Putamen (tissue), 1 donor: ENCODE measurements at places on chromosomes 6 and 20.

DNA sequence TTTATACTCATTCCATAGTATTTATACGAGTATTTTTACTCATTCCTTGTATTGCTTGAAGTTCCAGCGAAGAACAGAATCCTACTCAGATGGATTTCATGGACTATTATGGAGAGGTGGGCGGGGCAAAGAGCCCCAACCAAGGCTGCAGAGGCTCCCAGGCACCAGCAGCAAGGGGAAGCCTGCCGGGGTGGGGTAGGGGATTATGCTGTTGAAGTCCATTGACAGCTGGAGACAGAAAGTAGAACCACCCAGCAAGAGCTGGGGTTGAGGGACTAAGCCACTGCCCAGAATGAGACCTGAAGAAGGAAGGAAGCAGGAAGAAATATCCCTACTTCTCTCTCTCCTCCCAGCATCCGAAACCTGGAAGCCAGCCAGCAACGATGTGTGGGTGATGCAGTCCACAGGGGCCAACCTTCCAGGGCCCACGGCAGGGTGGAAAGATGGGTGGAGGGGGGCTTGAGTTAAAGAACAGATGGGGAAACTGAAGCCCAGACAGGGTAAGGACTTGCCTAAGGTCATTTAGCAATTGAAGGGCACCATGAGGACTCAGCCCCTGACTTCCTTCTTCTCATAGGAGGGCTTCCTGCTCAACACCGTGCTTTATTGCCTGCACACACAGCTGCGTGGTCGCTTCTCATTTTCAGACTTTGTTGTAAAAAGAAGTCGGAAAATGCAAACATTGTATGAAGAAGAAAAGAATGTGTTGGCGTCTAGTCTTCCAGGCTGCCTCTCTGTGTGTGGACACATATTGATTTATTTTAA is 18.3 kb upstream of the GTSF1L start:
- no peak for DNase-seq

GRCh38 chr6:138456401-138456790 is 42.9 kb downstream of the NHSL1 start:
- DNase-seq: no peak

DNA sequence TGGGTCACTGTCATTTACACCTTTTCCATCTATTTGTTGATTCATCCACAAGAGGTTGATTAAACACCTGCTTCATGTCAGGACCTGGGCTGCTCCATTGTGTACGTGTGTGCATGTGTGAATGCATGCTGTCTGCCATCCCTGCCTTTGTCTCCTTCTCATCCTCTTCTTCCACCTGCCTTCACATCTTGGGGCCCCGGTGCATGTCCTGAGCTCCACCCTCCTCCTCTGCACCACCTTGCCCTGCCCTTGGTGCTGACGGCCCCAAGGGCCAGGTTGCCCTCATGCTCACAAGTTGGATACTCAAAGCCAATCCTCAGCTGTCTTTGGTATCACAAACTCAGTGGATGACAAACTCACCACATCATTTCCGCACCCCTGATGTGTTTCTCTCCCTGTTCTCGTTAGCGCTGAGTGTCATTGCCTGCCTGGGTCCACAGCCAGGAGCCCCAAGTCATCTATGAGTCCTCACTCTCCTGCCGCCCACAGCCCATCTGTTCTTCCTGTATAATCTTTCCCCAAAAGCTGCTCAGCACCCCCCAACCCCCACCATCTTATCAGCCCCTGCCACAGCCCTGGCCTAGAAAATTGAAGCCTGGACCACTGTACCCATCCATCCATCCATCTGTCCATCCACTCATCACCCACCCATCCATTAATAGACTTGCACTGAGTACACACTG is 85.0 kb downstream of the SRC start:
- no peak for DNase-seq

- DNase-seq: no peak
Measured at GRCh38 chr20:57509665-57510237, 15.2 kb downstream of the CTCFL start.

DNA sequence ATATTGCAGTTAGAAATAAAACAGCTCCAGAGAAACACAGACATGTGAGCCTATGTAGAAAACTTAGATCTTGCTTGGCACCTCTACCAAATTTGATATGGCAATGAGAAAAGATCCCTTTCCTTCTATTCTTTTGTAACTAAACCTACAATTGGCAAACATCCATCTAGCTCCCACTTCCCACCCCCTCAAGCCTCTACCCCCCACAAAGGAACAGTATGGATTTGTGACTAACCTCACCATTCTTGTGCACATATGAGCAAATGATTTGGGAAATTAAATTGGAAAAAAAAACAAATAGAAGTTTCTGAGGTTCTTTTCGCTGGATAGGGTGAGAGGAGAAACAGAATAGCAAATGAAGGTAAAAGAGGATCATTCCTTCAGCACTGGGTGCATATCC is 85.8 kb upstream of the TIAM2 start:
- peak; percentile 41 for DNase-seq

DNA sequence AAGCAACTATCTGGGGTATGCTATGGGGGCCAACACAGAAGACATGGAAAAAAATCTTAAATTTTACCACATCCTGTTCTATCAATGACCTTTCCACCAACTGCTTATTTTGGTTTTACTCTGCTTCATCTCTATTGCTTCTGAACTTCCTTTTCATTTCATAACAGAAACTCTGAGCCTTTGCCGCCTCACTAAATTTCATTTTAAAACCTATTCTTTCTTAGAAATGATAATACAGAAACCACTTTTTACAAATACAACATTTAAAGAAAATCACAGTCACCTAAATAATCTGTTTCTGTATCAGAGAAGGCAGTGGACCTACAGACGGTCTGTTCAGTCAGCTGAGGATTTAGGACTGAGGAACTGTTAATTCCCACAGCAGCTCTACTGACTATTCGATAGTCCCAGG is 117.5 kb downstream of the KCNQ5 start:
- no peak for DNase-seq

DNA sequence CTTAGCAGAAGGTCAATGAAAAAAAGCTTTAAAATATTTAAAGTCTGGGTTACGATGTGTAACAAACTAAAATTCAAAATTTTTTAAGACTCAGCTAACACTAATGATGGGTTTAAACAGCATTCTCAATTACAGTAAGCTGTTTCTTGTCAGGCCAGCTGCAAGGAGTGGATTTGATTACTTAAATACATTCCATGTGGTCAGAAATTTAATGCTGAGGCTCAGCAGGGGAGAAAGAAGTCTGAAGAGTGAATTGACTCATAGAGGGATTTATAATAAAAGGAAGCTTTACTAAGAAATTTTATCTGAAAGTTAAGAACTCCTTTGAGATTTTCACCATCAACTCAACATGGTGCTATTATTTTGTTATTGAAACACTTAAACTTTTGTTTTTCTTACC is 398.6 kb downstream of the KHDRBS2 start:
- DNase-seq: no peak

DNA sequence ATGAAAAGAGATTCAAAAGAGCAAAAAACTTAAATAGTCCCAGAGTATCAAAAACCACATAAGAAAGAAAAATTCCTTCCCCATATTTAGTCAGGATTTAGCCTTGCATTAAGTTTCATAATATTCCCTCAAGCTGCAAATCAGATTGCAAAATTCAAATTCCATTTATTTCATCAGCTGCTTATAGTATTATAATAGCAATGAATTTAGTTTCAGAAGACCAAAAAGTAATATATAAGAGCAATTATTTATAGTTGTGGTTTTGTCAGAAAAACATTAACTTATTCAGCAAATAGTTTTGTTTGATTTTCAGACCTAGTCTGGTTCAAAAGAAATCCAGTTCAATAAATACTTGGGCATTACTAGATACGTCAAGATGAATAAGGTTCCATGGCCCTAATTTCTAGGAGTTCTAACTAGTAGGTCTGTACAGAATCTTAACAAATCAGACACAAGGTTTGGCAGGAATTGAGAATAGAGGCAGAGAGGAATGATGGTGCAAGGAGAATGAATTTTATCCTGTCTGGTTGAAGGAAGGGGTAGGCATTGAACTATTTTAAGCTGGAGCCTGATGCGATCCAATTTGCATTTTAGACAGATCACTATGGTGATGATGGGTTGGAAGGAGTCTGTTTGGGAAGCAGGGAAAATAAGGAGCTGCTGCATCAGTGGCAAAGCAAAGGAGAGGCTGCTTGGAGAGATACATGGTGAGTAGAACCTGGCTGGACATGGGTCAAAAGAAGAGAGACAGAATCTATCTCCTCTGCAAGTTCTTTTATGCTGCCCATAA is 163.9 kb upstream of the STXBP5 start:
- DNase-seq: peak; percentile 63

GRCh38 chr6:75210885-75211739 is 5.3 kb upstream of the COL12A1 start:
- peak; percentile 64 for DNase-seq

DNA sequence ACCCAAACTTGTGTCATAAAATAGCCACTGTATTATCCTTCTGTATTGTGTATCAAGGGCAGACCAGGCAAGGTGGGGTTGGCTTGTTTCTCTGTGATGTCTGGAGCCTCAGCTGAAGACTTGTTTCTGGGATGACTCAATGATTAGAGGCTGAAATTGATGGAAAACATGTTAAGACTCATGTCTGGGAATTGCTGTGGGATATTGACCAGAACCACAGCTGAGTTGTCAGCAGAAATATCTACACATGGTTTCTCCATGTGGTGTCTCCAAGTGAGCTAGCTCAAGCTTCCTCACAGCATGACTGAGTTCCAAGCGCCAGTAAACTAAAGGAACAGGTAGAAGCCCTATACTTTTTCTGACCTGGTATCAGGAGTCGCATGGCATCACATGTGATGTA is 128.5 kb upstream of the SYNDIG1 start:
- DNase-seq: no peak

DNA sequence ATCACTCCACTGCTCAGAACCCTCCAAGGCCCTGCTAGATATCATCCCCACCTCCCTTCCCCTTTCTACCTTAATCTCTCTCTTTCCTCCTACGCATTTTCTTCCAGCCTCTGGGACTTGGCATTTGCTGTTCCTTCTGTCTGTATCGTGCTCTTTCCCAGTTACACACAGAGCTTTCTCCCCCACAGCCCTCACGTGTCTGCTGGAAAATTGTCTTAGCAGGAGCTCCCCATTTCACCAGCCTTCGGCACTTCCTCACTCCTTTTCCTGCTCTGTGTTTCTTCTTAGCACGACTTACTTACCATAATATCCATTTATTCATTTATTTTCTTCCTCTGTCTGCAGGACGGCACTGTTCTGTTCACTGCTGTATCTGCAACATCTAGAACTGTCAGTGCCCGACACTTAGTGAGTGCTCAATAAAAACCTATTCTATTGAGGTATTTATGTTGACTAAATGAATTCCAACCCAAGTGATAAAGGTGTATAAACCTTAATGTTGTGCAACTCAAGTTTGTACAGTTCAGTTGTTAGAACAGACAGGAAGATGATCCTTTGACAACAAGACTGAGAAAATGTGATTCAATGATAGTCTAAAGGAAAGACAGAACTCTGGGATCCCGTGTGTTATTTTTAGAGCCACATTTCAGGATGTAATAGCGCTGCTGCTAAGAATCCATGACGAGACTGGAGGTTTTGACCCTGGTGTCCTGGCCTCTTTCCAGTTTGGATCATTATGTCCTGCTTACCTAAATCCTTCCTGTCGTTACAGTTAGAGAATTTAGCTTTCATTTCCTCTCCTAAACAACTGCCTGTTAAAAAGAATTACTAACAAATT is 170.1 kb upstream of the LAMP5 start:
- peak; percentile 4 for DNase-seq

DNA sequence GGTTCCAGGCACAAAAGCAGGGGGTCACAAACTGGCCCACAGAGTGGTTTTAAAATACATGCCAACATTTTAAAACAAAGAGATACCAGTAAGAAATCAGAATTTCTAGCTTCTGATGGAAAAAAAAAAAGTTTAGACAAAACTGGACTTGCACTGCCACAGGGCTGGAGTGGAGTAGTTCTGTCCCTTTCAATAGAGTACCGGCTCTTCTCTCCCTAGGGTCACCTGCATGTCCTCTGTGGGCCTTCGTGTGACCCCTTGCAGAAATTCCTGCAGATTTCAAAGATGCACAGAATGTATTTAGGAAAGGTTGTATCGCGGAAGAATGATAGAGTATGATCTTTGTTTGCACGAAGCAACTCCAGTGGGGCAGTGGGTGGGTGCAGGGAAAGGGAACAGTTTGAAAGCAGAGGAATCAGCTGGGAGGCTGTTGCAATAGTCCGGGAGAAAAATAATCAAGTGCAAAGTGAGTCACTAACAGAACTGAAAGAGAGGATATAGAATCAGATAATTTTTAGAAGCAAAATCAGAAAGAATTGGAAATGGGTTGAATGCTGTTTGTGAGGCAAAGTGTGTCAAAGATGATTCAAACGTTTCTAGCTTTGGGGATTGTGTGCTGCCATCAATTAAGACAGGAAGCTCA is 97.3 kb upstream of the STXBP5 start:
- DNase-seq: no peak

GRCh38 chr20:63164484-63165355 is 51.2 kb downstream of the YTHDF1 start:
- DNase-seq: no peak

DNA sequence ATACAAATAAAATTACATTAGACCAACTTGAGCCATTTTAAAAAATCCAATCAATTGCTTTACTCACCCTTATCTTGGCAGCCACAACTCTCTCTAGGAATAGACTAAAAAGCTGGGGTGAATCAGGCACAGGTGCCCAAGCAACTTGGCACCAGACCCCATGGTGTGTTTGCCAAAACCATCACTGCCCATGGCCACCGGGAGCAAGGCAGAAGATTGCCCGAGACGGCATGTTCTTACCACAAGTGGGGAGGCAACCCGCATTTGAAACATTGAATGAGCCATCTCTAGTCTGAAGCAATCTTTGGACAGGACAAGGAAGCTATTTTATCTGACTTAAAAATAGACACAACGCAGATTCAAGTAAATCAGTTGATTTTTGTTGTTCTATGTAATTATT is 69.0 kb downstream of the SMLR1 start:
- no peak for DNase-seq

GRCh38 chr20:45019027-45019761 is 52.9 kb downstream of the STK4 start:
- DNase-seq: no peak

- DNase-seq: no peak
Measured at GRCh38 chr6:44527583-44528369, 140.3 kb downstream of the CDC5L start.

GRCh38 chr6:102149191-102149590 is 755.7 kb downstream of the GRIK2 start:
- DNase-seq: no peak

DNA sequence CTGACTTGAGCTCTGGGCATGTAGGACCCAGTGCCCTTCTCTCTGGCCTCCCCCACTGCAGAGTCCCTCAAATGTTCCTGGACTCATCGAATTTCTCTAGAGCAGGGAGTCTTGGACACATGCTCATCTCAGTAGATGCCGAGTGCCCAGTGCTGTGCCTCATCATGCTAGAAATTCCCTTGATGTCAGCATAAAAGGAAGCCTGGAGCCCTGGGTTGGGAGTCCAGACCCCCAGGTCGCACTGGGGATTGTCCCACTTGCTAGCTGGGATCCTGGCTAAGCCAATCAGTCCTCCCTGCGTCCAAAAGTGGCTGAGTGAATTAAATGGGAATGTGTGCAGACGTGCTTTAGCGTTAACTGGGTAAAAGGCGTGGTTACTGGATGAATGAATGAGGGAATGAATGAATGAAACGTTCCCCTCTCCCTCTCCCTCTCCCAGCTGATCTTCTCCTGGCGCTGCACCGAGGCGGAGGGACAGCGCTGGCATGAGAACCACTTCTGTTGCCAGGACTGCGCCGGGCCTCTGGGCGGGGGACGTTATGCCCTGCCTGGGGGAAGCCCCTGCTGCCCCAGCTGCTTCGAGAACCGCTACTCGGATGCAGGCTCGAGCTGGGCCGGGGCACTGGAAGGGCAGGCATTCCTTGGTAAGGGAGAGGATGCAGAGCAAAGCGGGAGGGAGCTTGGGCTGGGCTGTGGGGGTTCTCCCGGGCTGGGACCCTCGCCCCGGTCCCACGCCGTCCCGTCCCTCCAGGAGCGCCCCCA is 1.6 kb upstream of the TOMM6 start:
- DNase-seq: no peak
